ENCODE measurements at places on chromosomes 5 and 9.

- no peak for DNase-seq
Measured at GRCh38 chr5:107418071-107418470, 252.7 kb downstream of the EFNA5 start.

- no peak for DNase-seq
Measured at GRCh38 chr9:8751406-8751930, 951.9 kb upstream of the DMAC1 start.

DNA sequence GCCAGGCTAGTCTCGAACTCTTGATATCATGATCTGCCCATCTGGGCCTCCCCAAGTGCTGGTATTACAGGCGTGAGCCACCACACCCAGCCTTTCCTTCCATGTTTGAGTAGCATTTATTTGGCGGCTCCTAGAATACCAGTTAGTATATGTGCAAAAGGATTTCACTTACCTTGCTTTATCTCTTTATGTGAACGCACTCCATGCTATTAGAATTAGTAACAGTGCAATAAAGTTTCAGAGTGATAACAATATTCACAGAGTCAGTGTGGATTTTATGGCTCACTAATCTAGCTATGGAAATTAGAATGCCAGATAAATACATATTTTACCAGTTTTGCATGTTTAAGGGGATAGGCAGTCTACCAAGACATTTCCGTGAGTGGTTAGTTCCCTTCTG, 74.4 kb upstream of the NIPBL start:
- DNase-seq, result no peak

DNA sequence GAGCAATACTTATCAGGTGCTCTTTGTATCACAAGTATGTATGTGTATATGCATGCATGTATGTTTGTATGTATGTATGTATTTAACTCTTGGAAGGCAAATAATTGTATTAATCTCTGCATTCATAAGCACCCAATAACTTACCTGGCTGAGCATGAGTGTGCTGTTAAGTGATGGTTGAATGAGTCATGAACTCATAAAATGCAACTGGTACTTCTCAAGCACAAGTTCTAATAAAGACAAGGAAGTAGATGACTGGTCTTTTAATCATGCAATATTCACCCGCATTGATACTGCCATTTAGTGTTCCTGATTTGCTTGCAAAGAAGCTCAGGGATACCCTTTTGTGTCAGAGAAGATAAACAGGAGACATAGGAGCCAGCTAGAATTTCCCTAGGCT, 204.9 kb upstream of the TRPM3 start:
- no peak for DNase-seq

- DNase-seq, result no peak
Measured at GRCh38 chr9:7394002-7394774, 405.4 kb downstream of the DMAC1 start.

DNA sequence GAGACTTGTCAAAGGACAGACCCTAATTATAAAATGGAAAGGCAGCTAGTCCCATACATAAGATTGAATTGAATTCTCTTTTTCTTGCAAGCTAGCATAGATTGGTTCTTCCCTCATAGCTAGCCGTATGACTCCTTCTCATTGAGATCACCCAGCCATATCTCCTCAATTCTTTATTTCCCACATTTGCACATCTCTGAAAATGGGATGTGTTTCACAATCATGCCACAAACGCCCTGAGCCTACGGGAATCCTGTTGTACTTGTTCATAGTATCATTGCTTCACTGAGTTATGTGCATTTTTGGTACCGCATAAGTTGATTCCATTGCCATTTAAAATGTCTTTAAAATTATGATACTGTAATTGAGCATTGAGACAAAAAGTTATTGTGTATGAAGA, 90.5 kb downstream of the PCSK1 start:
- no peak for DNase-seq

GRCh38 chr5:88238732-88239131, 29.9 kb downstream of the TMEM161B start:
- no peak for DNase-seq

- no peak for DNase-seq
Measured at GRCh38 chr9:107925749-107926297, 436.3 kb upstream of the KLF4 start.

DNA sequence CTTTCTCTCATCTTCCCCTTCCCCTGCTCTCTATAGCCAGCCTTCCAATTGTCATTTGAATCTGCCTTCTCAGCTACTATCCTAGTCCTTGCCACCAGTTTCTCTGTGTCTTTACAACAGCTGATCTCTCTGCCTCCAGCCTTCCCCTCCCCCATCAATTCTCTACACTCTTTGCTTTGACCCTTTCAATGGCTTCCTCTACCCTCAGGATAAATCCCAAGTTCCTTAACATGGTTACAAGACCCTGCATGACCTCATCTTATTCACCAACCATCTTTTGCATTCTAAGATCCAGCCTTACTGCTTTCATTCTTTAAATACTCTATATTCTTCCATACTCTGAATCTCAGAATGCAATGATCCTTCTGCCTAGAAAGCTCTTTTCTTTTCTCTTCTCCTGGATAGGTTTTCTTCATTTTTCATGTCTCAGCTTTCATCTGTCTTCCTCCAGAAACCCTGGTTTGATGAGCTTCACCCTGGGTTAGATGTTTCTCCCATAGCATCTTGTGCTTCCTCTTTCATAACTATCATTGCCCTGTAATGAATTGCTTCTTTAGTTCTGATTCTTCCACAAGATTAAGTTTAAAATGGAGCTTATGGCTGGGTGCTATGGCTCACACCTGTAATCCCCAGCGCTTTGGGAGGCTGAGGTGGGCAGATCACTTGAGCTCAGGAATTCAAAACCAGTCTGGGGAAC, 58.6 kb upstream of the ZSWIM6 start:
- no peak for DNase-seq

DNA sequence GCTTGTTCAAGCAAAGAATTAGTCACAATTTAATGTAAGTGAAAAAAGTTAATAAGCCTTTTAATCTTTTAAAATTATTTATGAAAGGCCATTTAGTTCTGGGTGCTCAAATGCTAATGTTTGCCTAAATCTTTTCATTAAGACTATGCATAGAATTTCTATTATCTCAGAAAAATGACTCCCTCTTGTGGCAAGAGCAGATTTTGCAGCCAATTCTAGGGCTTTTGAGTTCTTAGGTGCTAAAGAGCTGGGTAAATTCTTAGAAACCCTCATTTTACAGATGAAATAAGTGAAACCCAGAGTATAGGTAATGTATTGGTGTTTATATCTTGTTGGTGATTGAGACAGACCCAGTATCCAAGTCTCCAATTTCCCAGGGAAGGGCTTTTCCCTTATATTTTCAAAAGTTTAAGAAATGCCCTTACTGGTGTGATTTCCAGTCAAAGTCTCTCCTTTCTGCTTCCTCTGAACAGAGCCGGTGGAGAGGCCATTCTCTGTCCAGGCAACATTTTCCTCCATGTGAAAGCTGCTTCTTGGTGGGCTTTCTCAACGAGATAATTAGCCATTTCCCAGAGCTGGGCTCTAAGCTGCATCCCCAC, 24.1 kb upstream of the PCSK5 start:
- DNase-seq, result peak; percentile 10

DNA sequence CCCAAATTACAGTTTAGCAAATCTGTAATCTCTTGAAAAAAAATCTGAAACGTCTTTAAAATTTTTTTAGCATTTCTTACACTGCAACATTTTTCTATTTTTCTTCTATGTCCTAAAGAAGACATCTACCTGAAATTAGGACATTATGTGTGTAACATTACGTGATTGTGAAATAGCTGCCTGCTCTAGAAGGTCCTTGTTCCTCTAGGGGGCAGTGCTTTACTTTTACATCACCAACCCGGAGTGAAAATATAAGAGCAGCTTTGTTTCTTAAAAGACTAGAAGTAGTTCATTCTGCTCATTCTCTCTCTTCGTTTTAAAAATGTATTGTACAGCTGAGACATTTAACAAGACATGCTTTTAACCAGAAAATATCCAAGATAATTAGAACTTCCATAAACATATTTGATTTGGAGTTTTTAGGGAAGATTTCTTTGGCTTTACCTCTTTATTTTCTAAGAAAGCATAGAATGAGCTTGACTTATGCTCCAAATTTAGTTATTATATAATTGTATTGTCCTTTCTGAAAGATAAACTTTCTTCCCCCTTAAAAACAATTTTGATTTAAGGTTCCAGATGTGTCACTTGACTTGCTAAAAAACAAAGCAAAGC, 48.1 kb upstream of the RIOK2 start:
- no peak for DNase-seq

DNA sequence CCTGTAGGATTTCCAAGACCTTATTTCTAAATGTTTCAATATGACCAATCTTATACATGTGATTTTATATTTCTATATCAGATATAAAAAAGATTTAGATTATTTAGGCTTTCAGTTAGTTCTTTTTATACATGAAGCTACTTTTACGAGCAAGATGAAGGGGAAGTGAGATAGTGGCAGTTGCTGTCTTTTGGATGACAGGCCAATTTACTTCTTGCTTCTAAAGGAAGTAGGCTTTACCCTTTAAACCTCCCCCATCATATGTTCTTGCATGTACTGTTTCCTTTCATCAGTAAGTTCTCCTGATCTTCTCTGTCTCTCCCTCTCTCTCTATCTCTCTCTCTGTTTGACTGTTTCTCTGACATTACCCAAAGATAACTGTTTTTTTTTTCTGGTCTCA, 4.0 kb upstream of the TYRP1 start:
- no peak for DNase-seq

GRCh38 chr5:68962757-68963484, 130.9 kb upstream of the SLC30A5 start:
- peak; percentile 3 for DNase-seq

DNA sequence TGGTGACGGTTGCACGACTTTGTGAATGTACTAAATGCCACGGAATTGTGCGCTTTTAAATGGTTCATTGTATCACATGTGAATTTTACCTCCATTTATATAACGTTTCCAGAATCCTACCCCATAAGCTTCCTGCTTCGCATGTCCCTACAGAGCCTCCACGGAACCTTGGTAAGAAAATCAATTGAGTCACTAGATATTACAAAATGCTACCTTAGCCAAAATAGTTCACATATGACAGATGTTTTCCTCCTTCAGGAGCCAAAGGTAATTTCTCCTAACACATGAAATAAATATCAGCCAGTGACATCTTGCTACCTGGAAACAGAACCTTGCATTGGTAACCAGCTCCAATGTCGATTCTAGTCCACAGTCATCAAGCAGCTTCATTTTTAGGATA, 125.1 kb downstream of the TTLL11 start:
- DNase-seq, result no peak

- DNase-seq, result no peak
Measured at GRCh38 chr9:76358628-76359280, 35.5 kb downstream of the RFK start.

- DNase-seq, result no peak
Measured at GRCh38 chr9:35540315-35540714, 50.4 kb downstream of the RUSC2 start.

GRCh38 chr9:20270161-20270560, 352.1 kb downstream of the MLLT3 start:
- no peak for DNase-seq

GRCh38 chr9:130665431-130666392, 1.3 kb downstream of the PRDM12 start:
- DNase-seq, result no peak

DNA sequence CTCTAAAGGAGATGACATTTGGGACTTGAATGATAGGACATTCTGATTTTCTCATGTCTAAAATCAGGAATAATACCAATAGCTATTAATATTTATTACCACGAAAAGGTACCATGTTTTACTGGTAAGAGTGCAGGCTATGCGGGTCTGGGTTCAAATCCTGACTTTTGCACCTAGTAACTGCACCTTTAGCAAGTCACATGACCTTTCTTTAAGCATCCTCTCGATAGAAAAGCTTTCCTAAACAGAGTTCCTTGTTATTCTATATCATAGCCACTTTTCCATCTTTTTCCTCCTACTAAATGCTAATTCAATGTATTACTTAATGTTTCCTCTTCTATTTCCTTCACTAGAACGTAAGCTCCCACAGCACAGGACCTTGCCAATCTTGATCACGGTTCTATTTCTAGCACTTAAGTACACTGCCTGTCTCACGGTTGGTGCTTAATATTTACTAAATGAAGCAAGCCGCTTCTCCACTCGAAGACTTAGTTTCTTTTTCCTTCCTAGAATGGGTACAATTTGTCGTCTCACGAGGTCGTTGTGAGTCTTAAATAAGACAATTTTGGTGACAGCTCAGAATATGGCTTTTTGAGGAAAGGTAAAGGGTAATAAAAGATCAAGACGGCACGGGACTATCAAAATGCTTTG, 816 bp downstream of the RBM18 start:
- DNase-seq, result no peak

DNA sequence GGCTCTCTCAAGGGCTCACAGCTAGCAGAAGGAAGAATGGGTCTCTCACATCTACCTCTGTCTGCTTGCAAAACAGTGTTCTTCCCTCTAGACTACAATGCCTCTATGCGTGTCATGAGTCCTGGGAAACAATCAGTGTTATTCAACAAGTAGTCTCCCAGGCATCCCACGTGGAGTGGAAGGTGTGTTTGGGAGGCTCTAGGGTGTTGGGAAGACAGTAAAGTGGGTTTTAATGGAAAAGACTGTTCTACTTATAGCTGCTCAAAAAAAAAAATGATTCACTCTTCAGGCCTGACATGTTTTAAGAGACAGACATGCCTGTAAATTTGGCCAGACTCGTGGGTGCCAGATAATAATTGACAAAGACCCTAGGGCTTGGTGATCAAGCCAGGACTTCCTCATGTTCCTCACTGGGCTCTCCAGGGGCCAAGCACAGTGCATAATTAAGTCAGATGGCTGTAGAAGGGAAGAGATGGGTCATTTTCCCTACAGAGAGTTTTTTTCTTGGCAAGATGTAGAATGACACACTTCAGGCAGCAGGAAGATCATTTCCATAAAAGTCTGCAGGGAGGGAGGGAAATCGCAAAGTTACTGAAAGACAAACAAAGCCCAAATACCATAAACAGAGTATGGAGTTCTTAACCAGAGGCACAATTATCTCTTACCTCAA, 246.4 kb downstream of the ACTL7B start:
- DNase-seq, result no peak

DNA sequence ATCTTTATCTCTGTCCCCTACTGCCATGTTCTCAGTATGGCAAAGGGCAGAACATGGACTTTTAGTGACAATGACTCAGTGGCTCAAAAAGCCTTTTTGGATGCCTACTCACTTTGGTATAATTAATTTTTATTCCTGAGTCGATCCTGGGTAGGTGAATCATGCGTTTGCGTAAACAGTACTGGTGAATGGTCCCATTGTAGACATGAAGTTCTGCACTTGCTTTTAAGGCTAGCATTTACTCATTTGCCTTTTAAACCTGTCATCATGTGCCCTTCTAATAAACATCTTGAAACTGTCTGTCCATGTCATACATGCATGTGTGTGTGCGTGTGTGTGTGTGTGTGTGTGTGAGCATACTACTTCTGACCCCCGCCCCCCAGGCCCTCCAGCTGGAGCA, 223.0 kb downstream of the AUH start:
- DNase-seq, result no peak

- DNase-seq, result no peak
Measured at GRCh38 chr5:1936413-1936812, 53.7 kb upstream of the IRX4 start.

DNA sequence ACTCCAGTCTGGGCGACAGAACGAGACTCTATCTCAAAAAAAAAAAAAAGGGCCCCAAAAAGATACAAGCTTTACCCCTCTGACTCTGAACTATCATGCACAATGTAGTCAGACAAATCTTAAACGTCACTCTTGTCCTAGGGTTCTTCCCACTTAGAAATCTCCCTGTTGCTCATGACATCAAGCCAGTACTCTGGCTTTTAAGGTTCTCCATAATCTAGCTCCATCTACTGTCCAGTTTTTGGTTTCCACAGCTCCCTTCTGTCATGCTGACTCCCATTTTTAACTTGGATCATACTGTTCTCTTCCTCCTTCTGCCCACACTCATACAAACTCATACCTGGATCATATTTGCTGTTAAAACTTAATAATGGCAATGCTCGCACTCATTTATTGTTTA, 156.7 kb upstream of the TLX3 start:
- DNase-seq, result no peak
